Gastrocnemius medialis (tissue), 4 donors: ENCODE measurements at places on chromosomes 1 and 21.

DNA sequence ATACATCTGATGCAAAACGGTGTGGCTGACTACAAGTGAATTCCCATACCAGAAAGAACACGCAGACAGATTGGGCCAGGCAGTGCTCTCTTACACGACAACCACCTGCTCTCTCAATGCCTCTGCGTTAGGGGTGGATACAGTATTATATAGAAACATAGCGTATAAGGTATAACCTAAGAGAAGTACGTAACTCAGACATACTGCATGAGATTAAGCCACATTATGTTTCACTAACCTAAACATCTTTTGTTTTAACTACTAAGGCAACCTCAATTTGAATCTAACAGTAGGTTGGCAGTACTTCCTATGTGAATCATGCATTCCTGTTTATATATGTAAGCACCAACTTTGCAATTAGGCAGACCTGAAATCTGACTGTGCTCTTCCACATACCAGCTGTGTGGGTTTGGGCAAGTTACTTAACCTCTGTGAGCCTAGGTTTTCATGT is 58.1 kb upstream of the COA6 start:
- DNase-seq = no peak

GRCh38 chr1:220786057-220786336 is 716 bp upstream of the MTARC1 start:
- no peak for DNase-seq

GRCh38 chr1:28258628-28259251 is 578 bp upstream of the SESN2 start:
- no peak for DNase-seq

- DNase-seq = no peak
Observed at GRCh38 chr21:39232861-39233291, 49.6 kb upstream of the PSMG1 start.

GRCh38 chr1:97630948-97631347 is 289.9 kb downstream of the DPYD start:
- no peak for DNase-seq
